ENCODE measurements at places on chromosomes 3 and 15.

- DNase-seq = no peak
Observed at GRCh38 chr3:189625071-189625470, 6.1 kb upstream of the TP63 start.

DNA sequence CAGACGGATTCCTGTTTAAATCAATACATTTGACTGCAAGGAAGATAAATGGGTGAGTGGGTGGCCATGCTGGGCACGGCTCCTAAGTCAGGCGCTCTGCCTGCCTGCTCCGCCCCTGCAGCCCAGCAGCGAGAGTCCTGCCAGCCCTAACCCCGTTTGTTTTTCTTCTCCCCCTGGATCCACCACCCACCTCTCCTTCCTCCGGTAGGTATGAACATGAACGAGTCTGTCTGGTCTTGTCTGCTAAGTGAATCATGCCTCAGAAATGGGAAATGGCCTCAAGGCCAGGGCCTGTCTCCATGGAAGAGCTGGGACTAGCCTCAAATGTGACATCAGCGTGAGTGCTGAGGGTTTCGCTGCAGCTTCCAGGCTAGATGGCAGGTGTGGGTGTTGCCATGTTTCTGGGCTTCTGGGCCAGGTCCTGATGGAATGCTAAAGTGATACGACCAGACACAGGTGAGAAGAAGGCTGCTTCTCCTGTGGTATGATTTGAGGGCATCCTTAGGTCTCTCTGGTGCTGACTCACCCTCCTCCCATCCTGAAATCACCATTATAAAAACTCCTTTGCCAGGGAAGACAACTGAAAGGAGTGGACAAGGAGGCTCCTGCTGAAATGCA is 5.6 kb upstream of the FEM1B start:
- no peak for DNase-seq

- no peak for DNase-seq
Observed at GRCh38 chr3:101778385-101779046, 495 bp upstream of the NXPE3 start.

- DNase-seq = no peak
Observed at GRCh38 chr3:81544385-81544784, 217.1 kb downstream of the GBE1 start.

- no peak for DNase-seq
Observed at GRCh38 chr3:111668888-111669488, 73.8 kb upstream of the ZBED2 start.

DNA sequence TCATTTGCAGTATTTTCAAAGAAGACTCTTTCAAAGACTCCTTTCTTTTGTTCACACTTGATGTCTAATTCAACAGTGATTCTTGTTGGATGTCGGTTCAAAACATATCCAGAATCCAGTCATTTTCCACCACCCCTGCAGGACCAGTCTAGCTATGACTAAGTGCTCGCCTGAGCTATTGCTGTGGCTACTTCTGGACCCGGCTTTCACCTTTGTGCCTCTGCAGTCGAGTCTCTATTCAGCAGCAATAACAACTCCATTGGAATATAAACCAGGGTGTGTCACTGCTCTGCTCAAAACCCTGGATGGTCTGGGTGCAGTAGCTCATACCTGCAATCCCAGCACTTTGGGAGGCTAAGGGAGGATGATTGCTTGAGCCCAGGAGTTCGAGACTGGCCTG is 55.0 kb downstream of the PRICKLE2 start:
- no peak for DNase-seq

- no peak for DNase-seq
Observed at GRCh38 chr3:149586871-149587270, 71.0 kb downstream of the WWTR1 start.

DNA sequence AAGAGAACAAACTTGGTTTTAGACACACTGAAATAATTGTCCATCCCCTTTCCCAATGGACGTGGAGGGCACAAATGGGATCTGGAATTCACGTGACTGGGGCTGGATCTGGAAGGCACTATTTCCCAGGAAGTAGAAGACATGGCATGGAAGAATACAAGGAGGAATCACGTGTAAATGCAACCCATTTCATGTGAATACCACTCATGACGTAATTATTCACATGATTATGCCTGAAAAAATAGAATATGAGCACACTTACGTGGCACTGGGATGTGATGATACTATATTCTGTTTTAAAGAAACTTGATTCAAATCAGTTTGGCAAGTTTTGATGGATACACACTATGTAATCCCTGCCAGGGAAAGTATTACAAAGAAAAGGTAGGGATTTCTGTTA is 477.3 kb downstream of the GABRG3 start:
- DNase-seq = no peak

- no peak for DNase-seq
Observed at GRCh38 chr15:45703670-45704328, 69.0 kb downstream of the SQOR start.

- no peak for DNase-seq
Observed at GRCh38 chr3:156509189-156510174, 45.4 kb downstream of the SSR3 start.

DNA sequence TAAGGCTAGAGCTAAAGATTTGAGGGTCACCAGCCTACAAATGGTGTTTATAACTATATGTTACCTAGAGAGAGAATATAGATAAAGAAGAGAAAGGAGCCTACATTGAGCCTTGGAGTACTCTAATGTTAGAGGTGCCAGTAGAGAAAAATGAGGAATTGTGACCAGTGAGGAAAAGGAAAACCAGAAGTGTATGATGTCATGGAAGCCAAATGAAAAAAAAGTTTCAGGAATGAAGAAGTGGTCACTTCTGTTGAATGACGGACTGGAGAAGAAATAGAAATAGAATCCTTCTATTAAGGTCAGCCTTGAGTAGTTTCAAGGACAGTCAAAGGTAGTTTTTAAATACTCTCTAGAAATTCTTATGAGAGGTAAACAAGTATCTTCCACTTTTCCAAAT is 51.2 kb upstream of the MLF1 start:
- no peak for DNase-seq

DNA sequence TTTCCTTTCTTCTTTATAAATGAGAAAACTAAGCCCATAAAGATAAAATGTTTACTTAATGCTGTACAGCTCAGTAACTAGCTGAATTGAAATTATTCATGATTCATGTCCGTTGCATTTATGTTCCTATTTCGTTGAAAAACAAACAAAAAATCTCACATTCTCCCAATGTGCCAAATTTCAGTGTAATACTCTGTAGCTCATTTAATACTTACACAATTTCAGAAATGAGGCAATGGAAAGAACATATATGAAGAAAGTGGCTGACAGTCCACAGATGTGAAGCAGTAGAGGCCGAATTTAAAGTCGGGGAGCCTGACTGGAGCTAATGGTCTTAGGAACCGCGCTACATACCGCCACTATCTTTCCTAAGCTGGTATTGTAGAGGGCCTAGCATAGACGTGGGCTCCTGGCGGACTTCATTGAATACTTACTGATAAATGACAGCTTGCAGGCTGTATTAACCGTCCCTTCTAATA is 651 bp downstream of the PLSCR2 start:
- DNase-seq = no peak

- DNase-seq = no peak
Observed at GRCh38 chr3:59318881-59319280, 269.1 kb upstream of the CFAP20DC start.

GRCh38 chr15:62103431-62103830 is 36.7 kb downstream of the C2CD4A start:
- no peak for DNase-seq

DNA sequence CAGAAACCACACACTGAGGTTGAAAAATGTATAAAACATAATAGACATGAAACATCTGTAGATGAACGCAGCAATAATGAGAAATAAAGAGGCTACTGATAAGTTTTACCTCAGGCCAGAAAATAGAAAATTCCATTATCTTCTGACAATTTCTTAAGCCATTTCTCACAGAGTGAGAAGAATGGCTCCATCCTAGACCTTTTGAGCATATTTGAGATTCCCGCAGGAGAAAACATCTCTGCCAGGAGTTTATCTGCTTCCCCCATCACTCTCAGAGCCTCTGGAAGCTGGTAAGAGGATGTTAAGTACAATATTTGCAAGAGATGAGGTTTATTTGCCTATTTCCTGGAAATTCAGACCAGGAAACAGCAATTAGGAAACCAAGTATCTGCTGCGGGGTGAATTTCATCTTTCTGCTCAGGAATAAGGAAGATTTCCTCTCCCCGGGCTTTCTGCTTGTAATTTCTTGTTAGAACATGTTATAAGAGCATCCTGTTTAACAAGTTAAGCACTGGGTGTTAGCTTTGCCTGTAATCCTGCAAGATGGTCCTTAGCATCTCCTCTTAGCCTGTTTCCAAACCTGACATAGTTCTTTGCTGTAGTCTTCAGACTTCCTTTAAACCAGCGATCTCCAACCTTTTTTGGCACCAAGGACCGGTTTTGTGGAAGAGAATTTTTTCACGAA is 54.8 kb downstream of the ATP13A4 start:
- no peak for DNase-seq

GRCh38 chr3:149207475-149207874 is 14.2 kb downstream of the CP start:
- no peak for DNase-seq

DNA sequence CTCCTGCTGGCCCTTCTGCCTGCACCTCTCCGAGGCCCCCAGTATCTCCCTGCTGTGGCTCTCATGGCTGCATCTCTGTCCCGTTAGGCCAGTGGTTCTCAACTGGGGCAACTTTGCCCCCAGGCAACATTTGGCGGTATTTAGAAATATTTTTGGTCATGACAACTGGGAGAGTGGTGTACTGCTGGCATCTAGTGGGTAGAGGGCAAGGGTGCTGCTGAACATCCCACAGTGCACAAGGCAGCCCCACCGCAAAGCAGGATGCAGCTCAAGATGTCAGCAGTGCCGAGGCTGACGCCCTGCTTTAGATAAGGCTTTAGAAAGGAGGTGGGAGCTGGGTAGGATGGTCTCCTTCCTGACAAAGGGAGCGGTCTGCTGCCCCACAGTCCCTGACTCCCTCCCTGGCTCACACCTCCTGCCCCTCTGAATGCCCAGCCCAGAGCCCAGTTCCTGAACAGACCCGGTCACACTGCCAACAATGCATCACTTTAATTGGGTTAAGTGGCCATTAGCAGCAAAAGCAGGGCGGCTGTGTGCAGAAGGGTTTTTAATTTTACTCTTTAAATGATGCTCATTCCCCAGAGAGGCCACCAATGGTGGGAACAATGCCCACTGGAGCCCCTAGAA is 68.8 kb upstream of the TMEM115 start:
- no peak for DNase-seq

- no peak for DNase-seq
Observed at GRCh38 chr15:44550256-44550655, 13.3 kb downstream of the EIF3J start.

DNA sequence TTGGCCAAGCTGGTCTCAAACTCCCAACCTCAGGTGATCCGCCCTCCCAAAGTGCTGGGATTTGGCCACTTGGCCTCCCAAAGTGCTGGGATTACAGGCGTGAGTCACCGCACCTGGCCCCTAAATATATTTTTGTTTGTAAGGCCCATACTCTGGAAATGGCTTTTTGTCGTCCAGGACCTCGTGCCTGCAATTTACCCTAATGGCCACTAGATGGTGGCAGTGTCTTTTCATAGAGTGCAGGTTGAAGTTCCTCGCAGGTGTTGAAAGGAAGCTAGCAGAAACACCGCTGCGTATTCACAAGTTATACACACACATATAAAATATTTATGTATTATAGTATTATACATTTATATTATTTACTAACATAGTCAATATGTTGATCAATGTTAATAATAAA is 97.2 kb downstream of the LRTM1 start:
- no peak for DNase-seq

GRCh38 chr15:59896663-59897074 is 107.4 kb upstream of the FOXB1 start:
- DNase-seq = no peak

GRCh38 chr3:160159806-160160205 is 65.4 kb upstream of the C3orf80 start:
- no peak for DNase-seq

- DNase-seq = no peak
Observed at GRCh38 chr15:97680606-97681220, 279.8 kb upstream of the ARRDC4 start.

- DNase-seq = no peak
Observed at GRCh38 chr3:21435871-21436270, 315.1 kb downstream of the ZNF385D start.

GRCh38 chr3:174931473-174932353 is 72.6 kb downstream of the NAALADL2 start:
- DNase-seq = no peak

DNA sequence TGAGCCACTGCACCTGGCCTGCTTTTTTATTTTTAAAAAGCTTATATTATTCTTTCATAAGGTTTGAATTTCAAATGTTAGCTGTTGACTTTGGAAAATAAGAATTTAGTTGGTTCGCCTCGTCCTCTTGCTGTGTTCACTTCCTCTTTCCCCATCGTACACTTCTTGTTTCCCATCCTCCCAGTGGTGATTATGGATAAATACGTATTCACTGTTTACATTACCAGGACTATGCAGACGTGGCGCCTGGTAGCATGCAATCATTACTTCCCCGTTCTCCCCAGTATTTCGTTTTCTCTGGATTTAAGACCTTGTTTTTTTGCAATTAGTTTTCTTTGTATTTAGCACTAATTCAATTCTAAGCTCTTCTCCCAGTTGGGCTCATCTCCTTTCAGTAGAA is 70.1 kb downstream of the LMLN start:
- DNase-seq = no peak

- no peak for DNase-seq
Observed at GRCh38 chr15:67908756-67909155, 68.9 kb upstream of the RNU6-1 start.

Data from tibial artery (tissue), 4 donors.